ENCODE measurements at places on chromosomes 4 and X.

- peak; percentile 81 for DNase-seq
These were observed 350.9 kb downstream of the MID1IP1 start for GRCh38 chrX:39152106-39152649.

DNA sequence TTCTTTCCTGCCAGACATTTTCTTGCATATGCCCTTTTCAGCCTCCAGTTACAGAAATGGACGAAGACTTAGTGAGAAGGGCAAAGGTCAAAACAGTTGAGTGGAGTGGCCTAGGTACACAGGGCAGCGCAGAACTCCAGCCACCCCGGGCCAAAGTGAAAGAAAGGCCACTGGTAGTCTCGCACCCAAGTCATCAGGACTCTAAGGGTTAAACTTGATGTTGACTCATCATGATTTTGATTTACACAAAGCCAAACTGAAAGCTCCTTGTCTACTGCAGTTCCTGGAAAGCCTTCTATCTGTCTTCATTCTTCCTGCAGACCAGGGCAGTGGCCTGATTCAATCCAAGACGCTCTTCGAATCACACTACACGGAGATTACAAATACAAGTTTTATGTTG lies 2.6 kb upstream of the IL13RA1 start:
- no peak for DNase-seq

- DNase-seq, result no peak
These were observed 8.0 kb downstream of the SLC9B1 start for GRCh38 chr4:103011378-103012025.

- no peak for DNase-seq
These were observed 67.8 kb downstream of the SPIN4 start for GRCh38 chrX:63283348-63283747.

DNA sequence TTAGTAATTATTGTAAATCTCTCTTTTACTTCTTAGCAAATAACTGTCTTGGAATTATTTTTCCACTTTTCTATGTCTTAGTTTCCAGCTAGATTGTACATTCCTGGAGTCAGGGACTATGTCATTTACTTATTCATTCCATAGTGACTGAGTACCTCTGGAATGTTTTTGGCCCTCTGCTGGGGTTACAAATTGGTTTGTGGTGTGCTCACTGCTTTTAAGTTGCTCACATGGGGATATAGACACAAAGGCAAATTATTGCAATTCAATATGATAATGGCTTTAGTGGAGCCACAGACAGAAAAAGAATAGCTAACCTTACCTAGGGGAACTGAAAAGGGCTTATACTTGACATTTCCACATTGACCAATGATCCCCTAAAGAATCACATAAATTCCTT lies 63.7 kb upstream of the PDGFRA start:
- DNase-seq, result no peak

DNA sequence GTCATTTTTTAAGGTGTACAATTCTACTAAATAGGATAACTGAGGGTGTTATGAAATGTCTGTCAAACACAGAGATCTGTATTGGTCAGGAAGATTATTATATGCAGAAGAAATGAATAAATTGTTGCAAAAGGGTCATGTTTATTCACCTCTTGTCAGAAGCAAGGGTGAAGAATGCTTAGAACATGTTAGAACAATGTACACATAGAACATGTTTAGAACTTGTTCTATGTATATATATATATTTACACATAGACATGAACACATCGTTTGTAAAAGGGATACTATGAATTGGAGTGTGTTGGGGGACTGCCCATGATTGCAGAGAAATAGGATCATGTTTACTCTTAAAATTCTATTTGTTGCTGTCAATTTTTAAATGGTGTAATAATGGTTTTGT lies 28.0 kb upstream of the TMEM150C start:
- DNase-seq, result no peak

- DNase-seq, result peak; percentile 80
These were observed at the start of gene TCEAL8 for GRCh38 chrX:103254921-103255493. TSS of gene TCEAL8 (minus strand) at chrX:103255155. CDS start at chrX:103253979, 1,176 bp downstream.

GRCh38 chr4:155442267-155443105 lies 65.7 kb upstream of the MAP9 start:
- DNase-seq, result peak; percentile 23

- DNase-seq, result no peak
These were observed 75.1 kb upstream of the SLC7A11 start for GRCh38 chr4:138317175-138317748.

DNA sequence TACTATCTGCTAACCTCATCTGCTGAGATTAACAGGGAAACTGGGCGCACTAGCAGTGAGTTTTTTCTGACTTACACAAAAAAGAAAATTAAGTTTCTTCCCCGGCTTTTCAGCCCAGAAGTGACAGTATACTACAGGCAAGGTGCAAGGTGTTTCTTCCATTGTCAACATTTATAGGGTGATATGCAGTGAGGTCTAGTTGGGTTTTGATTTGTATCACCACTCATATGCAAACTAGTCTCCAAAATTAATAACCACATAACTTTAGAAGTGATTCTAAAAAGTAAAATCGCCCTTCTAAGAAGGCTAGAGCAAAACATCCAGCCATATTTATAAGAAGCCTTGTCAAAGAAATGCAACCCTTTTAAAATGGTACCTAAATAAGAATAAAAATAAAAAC lies 640.1 kb downstream of the ARAP2 start:
- no peak for DNase-seq

DNA sequence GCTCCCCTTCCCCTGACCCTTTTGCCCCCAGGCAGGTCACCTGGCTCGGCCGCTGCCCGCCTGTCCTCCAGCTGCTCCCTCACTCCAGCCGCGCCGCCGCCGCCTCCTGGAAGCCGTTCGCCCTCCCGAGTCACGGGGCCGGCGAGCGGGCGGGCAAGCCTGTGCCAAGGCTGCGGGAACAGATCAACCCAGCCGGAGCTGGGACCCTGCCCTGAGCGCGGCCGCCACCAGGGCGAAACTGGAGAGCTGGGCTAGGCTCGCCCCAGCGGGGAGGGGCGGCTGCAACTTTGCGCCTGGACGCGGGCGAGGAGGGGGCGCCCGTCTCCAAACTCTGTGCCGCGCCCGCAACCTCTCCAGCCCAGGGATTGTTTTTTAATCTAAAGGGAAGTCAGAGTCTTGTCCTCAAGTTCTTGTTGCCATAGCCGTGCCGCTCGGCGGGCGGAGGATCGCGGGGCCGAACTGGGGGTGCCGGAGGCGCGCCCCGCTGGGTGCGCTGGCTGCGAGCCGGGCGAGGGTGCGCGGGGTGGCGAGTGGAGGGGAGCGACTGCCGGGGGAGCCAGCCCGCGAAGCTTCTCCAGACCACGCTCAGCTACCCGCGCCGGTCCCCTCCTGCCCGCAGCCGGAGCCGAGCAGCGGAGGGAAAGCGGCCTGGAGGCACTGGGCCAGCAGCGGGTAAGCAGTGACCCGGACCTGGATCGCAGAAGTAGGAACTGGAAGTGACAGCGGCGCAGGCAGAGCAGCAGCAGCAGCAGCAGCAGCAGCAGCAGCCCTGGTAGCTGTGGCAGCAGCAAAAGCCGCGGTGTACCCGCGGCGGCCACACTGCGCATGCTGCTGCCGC lies 13.4 kb downstream of the ARHGEF6 start:
- peak; percentile 15 for DNase-seq

DNA sequence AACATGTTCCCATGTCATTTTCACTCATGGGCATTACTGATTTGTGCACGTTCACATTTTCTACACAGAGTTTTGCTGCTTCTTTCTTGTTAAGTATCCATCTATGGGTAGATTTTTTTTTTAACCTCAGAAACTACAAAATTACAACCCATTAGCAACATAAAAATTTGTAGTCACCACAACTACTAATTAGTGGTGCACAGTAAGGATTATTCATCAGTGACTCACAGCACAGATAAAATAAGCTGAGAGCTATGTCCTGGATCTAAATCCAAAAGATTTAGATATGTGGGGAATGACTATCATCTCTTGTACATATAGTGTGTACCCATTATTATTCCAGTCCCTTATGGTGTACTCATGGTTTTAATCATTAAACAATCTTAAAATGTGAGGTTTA lies 19.7 kb upstream of the AMELX start:
- no peak for DNase-seq

DNA sequence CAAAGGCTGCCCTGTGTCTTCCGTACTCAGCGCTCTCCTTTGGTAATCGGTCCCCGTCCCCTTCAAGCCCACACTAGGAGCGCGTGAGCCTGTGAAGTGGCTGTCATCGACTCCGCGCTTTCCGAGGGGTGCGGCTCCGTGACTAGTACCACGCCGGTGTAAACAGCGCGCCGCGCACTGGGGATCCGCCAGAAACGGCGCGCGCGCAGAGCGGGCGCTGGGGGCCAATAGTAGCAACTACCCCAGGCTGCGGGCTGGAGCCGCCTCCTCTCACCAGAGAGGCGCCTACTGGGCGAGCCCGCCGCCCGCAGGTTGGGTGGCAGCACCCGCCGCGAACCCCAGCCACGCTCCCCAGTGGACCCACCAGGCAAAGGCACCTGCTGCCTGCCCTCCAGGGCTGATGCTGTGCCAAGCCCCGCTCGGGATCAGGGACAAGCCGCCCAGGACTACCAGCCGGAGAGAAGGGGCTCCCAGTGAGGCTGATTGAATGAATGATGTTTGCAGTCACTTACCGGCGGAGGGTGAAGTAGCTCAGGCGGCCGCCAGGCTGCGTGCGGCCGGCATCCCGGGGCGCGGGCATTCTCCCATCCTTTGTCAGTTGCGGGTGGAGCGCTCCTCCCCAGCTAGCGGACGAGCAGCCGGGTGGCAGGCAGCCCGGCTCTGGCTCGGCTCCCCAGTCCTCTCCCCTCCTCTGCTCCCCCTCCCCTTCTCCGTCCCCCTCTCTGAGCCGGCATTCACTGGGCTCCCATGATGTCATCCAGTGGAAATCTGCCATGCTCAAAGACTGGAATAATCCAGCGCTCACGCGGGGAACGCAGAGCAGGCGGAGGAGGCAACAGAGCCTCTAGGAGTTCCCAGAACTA lies 370.3 kb upstream of the SMIM31 start:
- peak; percentile 14 for DNase-seq

DNA sequence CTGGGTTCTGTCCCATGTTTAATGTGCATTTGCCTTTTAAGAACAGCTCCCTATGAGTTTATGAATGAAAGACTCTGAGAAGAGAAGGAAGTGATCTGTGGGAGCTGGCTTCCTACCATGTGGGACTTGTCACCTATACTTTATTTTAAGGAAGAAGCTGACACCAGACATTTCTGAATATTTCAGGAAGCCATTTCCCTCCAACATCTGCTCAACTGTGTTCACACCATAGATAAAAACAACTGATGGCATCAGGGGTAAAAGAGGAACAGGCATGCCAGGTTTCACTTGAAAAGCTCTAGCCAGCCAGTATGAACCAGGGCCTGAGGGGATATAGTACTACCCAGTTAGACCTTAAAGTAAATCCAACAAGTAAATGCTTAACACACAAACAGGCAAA lies 116.0 kb downstream of the COL4A6 start:
- no peak for DNase-seq

- no peak for DNase-seq
These were observed 1074.2 kb upstream of the INTU start for GRCh38 chr4:126558596-126558995.

- DNase-seq, result peak; percentile 78
These were observed 622 bp downstream of the TAFAZZIN start for GRCh38 chrX:154411981-154412340.

GRCh38 chr4:7854697-7855370 lies 84.8 kb downstream of the AFAP1 start:
- DNase-seq, result no peak

DNA sequence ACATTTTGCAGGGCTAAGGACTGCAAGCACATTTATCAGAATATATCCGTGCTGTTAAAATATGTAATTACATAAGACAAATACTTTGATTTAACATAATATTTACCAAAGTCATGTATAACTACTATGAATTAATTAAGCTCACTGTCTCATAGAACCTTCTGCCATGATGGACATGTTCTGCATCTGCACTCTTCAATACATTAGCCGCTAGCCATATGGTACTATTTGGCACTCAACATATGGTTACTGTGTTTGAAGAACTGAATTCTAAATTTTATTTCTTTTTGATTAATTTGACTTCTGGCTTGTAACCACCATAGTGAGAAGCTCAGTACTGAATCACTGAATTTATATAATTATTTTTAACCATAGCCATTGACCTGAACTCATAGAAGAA lies 427.0 kb upstream of the TRAM1L1 start:
- no peak for DNase-seq

DNA sequence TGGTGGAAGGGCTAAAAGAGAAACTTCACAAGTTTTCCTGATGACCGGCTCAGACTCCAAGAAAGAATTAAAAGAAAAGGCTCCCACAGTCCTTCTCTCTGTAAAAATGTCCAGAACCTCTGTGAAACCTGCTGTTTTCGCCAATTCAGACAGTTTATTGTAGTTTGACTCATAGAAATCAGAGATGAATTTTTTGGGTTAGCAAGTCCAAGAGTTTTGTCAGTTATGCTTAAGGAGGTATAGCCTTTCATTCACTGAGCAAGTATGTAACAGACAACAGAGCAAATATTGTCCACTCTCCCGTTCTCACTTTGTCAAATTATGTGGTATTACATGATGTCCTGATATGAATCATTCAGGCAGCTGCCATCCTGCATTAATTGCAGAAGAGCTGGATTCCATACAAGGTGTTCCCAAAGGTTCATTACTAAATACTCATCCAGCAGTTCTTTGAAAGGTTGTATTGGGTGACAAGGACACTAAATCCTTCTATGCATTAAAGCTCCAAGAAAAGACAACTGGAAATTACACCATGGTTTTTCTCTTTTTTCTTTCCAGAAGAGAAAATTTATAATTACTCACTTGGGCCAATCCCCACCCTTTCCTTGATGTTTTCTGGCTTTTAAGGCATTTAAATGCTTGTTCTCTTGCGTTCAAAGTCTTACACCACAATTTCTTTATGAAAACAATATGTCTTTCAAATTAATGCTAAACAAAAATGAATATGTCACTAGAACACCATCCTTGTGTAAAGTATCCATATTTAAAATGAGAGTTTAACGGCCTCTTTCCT lies 30.0 kb upstream of the PLAC1 start:
- DNase-seq, result no peak

- DNase-seq, result no peak
These were observed 60.9 kb upstream of the TLR3 start for GRCh38 chr4:186008057-186008456.

DNA sequence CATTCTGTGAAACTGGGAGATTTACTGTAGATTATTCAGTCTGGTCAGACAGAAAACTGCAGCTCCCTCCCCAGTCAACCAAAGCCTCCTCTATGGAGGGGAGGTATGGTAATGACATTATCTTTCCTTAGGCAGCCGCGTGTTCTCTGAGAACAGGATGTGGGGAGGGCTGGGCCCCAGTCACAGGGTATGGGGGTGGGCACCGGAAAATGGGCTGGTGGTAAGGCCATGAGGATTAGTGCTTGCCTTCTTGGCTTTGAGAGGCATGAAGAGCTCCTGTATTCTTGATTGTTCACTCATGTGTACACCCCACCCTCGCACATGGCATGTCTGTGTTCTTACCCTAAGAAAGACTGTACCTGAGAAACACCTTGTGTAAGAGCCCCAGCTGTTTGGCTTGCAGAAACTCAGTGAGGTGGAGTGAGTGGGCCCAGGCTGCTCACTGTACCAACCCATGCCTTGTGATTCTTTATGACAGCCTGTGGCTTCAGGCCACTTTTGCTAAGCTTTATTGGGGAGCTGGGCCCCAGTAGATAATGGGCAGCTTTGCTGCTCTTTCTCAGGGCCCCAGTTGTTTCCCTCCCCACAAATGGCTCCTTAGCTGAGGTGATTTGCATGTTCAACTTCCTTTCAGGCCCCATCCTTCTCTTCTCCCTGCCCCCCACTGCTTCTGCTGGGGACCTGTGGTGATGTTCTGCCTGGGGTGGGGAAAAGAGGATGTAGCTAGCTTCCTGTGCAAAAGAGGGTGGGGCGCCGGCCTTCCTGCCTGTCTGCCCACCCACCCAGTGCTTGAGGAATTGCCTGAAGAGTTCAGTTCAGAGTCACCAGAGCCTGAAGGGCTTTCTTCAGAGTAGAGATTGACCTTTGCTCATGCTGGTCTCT lies 30.7 kb downstream of the MSN start:
- no peak for DNase-seq
